NCI-H1417 (cell line): ENCODE measurements at places on chromosomes 1 and 21.

DNA sequence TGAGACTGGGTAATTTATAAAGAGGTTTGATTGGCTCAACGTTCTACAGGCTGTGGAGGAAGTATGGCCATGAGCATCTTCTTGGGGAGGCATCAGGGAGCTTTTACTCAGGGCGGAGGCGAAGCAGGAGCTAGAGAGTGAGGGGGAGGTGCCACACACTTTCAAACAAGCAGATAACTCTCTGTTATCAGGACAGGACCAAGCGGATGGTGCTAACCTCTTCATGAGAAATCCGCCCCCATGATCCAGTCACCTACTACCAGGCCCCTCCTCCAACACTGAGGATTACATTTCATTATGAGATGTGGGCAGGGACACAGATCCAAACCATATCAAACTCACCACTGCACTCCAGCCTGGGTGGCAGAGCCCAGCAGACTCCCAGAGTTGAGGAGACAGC lies 11.5 kb upstream of the LRRC47 start:
- no peak for DNase-seq

DNA sequence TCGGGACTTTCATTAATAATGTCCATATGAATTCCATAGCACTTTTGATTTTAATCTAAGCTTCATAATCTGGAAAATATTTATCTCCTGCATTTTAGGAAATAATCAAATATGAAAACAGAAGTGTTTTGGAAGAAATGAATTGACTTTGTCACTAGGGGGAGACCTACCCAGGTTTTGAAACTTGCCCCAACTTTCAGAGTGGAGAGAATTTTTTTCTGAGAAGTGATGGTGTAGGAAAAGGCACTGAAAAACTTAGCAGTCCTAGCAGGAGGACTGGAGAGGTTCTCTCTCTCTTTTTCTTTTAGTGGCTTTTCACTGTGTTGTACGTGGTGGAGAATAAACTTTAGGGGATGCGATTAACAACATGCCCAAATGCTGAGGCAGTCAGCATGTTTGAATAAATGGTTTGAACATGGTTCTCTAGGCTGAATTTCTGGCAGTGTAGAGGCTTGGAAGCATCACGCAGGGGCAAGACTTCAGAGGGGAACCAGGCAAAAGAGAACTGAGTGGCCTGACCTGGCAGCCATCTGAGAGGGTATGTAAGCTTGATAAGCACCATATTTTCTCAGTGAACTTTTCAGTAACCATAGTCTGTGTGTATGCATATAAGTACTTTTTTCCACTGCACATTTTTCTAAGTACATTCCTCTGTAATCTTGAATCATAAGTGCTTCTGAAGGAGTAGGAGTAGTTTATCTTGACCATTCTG lies 68.3 kb upstream of the NEK7 start:
- DNase-seq, result no peak

DNA sequence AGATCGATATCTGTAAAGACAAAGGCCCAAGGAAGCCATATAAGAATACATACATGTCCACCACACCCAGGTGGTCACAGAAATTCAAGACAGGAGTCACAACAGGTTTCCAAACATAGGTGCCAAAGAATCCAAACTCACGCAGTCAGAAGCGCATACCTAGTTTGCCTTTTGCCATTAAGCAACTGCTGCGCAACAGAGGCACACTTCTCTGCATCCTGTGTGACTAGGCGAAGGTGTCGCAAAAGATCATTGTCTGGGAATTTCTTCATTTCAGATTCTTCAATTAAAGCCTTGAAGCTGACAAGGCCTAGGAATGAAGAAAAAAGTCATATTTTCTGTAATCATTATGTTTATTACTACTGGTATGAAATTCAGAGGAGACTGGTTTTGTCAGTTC lies 32.2 kb upstream of the SYT2 start:
- no peak for DNase-seq

GRCh38 chr1:5858246-5858645 lies 134.0 kb downstream of the NPHP4 start:
- no peak for DNase-seq

DNA sequence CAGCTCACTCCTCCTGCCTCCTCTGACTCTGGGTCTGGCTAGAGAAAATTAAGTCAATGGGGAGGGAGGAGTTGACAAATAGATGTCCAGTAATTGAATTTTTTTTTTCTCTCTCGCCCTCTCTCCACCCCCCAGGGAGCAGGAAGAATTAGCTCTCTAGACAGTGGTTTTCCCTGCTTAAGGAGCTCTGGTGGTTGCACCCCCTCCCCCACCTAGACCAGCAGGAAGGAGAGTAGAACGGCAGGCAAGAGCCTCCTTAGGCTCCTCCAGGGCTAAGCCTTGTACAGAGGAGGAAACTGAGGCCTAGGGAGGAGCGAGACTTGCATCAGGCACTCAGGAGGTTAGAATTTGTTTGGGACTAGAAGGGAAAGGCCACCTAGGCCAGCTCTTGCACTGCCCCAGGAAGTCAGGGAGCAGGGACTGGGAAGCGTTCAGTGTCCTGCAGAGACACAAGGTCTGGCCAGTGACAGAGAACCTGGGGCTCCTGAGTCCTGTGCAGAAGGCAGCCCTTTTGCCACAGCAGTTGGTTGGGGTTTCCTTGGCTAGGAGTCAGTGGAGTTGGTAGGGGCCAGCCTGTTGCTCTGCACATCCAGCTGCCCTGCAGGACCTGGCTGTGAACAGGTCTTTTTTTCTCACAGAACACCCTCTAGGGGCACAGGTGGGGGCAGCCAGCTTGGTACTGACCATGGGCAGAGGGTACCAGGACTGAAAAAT lies 49.5 kb upstream of the ACOT11 start:
- peak; percentile 46 for DNase-seq

DNA sequence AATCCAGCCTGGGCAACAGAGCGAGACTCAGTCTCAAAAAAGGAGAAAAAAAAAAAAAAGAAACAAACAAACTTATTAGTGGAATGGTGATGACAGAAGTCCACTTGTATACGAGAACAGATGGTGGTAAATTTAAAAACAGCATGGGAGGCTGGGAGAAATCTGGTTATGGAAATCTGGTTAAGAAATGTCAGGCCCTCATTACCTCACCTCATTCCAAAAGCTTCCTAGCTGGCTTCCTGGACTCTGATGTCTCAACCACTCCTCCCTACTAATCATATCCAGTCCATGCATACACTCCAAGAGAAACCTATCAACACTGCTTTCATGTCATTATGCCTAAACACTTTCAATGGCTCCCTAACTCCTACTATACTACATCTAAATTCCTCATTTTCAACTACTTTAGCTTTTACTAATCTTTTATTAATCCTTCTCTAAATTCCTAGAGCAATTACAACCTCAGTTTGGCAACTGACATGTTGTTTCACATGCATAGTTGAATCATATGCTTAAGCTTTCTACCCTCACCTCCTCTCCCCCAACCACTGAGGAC lies 52.9 kb downstream of the FOXJ3 start:
- no peak for DNase-seq
